T-helper 17 cell (primary cell): ENCODE measurements at places on chromosomes 5 and 9. TPM values are rescaled to one million over a fixed set of nuclear protein-coding genes. Genes with fewer than 3 reads are reported as not detected.
A peak's percentile ranks its signal among the peaks of the same experiment; 100 is the strongest.

DNA sequence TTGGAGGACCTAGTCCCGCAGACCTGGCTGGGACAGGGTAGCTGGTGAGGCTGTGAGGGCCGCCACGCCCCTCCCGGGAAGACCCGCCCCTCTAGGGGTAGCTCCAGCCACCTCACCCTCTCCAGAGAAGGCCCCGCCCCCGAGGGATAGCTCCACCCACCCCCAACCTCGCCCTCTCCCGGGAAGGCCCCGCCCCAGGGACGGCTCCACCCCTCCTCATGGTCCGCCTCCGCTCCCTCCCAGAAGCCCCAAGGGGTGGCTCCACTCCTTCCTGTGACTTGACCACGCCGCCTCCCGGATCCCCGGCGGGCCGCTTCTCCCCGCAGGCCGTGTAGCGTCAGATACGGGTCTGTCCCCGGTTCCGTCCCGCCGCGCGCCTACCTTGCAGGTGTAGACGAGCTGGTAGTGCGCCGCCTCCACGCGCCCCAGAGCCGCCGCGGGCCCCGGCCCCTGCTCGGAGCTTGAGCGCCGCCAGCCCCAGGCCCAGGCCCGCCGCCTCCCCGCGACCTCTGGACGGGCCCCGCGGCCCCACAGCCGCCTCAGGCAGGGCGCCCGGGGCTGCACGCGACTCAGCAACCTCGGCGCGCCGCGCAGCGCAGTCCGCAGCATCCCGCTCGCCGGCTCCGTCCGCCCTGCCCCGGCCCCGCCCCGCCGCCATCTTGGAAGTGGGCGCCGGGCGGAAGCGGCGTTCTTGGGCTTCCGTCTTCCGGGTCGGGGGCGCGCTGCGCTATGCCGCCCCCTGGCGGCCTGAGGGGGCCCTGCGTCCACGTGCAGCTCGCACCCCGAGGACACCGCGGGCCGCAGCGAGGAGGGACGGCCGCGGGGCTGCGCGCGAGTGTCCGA, at the start of gene DNLZ:
TSS of gene DNLZ (minus strand) at position 639 of the 843 bp plus-strand sequence. CDS start at position 609, 30 bp downstream.
- H3K4me3 ChIP-seq, result peak within 1 kb of the TSS; percentile 83
- H3K27me3 ChIP-seq, result no peaks in the 10 kb centered on the region
- H3K4me1 ChIP-seq, result peaks cover 7% of the 10 kb centered on the region
- H3K36me3 ChIP-seq, result no peaks in the 10 kb centered on the region
- peak; percentile 87 for DNase-seq

DNA sequence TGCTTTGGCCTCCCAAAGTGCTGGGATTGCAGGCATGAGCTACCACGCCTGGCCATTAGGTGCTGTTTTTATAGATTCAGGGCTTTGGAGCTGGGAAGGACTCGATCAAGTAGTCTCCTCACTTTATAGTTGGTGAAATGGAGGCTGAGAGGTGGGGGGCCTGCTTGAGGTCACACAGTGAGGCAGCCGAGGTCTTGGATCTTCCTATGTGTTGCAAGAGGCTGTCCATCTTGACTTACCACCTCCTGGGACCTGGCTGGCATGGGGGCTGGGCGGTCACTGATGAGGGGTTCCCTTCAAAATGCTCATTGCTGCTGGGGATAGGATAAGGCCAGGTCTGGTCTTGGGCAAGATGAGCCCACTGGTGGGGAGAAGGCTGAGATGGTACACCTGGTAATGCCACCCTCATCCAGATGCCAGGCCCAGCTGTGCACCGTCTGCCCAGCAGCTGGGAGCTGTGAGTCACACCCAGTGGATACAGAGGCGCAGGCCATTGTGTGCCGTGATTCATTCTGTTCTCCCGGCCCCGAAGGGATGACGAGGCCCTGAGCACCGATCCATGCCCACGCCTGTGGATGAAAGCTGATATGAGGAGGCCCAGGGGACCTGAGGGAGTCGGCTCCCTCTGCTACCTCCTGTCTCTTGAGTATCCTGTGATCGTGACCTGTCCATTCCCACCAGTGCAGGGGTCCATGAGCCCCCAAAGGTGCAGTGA, 10.5 kb upstream of the NDST1 start:
- DNase-seq, result no peak
- no peak overlapping the region for H3K4me3 ChIP-seq
- H3K4me1 ChIP-seq, result peaks cover 3% of the 10 kb centered on the region
- H3K27ac ChIP-seq, result no peak overlapping the region

GRCh38 chr5:178569485-178569884, 20.7 kb downstream of the COL23A1 start:
- H3K27ac ChIP-seq, result no peak overlapping the region
- no peak for DNase-seq
- H3K4me1 ChIP-seq, result no peaks in the 10 kb centered on the region
- H3K27me3 ChIP-seq, result peaks cover 54% of the 10 kb centered on the region

GRCh38 chr5:80346055-80346454, 26.3 kb downstream of the SPZ1 start:
- peaks cover 19% of the 10 kb centered on the region for H3K27me3 ChIP-seq
- peaks cover 5% of the 10 kb centered on the region for H3K36me3 ChIP-seq
- no peak for DNase-seq

DNA sequence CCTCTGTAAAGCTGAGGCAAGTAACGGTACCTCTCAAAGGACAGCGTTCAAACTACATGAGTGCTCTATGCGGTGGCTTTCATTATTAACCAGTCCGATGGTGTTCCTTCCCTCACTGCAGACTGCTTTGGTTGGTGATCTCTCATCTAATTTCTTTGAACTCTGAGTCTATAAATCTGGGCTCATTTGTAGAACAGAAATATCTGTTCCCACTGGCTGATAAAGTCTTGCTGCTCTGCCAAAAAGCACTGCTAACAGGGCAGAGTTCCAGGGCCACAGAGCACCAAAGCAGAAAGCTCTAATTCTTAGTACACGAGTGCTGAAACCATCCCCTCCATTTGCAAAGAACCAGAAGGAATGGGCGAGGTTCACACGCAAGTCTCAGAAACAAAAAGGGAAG, 81.9 kb downstream of the MED27 start:
- DNase-seq, result no peak
- H3K4me1 ChIP-seq, result peaks cover 14% of the 10 kb centered on the region
- H3K36me3 ChIP-seq, result peaks cover 3% of the 10 kb centered on the region
- no peak overlapping the region for H3K4me3 ChIP-seq
- no peak overlapping the region for H3K27ac ChIP-seq

GRCh38 chr9:131546336-131547084, 1.2 kb downstream of the PRRT1B start:
- H3K4me1 ChIP-seq, result peaks cover 6% of the 10 kb centered on the region
- H3K4me3 ChIP-seq, result peak overlapping the region; percentile 77
- DNase-seq, result no peak
- H3K36me3 ChIP-seq, result peaks cover 15% of the 10 kb centered on the region
- no peak overlapping the region for H3K27ac ChIP-seq
- peaks cover 46% of the 10 kb centered on the region for H3K27me3 ChIP-seq

GRCh38 chr5:177496727-177497291, 595 bp downstream of the PDLIM7 start:
- no peak overlapping the region for H3K27ac ChIP-seq
- peak overlapping the region; percentile 87 for H3K4me3 ChIP-seq
- no peaks in the 10 kb centered on the region for H3K27me3 ChIP-seq

GRCh38 chr9:127185931-127186781, 63.7 kb upstream of the ANGPTL2 start:
- no peak for DNase-seq
- peaks cover 2% of the 10 kb centered on the region for H3K4me1 ChIP-seq
- no peaks in the 10 kb centered on the region for H3K27me3 ChIP-seq
- H3K4me3 ChIP-seq, result no peak overlapping the region
- H3K36me3 ChIP-seq, result peaks cover 2% of the 10 kb centered on the region

- peak overlapping the region; percentile 90 for H3K4me3 ChIP-seq
- H3K4me1 ChIP-seq, result peaks cover 11% of the 10 kb centered on the region
- DNase-seq, result no peak
- H3K27me3 ChIP-seq, result peaks cover 74% of the 10 kb centered on the region
These were observed 887 bp upstream of the PDE8B start for GRCh38 chr5:77209495-77210090.

DNA sequence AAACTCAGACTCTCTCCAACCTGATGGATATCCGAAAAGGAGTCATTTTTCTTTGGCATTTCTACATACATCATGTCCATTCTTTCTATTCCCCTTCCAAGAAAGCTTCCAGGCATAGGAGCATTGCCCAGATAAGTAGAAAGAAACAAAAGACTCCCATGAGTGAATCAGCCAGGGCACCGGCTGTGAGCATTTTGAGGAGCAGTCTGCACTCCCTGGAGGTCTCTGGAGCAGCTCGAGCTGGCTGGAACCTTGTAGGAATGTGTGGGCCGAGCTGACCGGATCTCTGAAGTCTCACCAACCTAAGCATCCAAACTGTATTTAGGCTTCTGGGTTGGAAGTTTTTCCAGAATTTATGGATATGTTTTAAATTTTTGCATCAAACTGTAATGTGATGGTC, 161.4 kb upstream of the TRPC7 start:
- no peaks in the 10 kb centered on the region for H3K4me1 ChIP-seq
- no peaks in the 10 kb centered on the region for H3K27me3 ChIP-seq
- peaks cover 2% of the 10 kb centered on the region for H3K36me3 ChIP-seq
- DNase-seq, result no peak
- H3K27ac ChIP-seq, result no peak overlapping the region
- no peak overlapping the region for H3K4me3 ChIP-seq

- no peaks in the 10 kb centered on the region for H3K4me1 ChIP-seq
- H3K27me3 ChIP-seq, result peaks cover 48% of the 10 kb centered on the region
- no peak for DNase-seq
- no peak overlapping the region for H3K4me3 ChIP-seq
- H3K36me3 ChIP-seq, result no peaks in the 10 kb centered on the region
These were observed 5.4 kb downstream of the GOLM1 start for GRCh38 chr9:86093788-86094555.

DNA sequence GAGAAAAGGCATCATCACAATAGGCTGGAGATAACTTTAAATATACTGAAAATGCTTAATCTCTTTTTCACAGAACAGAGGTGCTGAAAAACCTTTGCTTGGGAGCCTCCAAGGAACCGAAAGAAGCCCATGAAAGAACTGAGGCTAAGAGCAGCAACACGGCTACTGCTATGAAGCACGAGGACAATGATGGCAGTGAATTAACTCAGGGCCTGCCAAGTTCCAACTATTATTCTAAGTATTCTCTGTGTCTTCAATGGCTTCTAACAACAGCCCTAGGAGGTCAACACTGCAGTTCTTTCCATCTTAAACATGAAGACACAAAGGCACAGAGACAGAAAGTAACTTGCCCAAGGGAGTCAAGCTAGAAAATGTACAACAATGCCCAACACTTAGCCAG, 293.0 kb upstream of the DAP start:
- no peak overlapping the region for H3K4me3 ChIP-seq
- no peaks in the 10 kb centered on the region for H3K4me1 ChIP-seq
- H3K27ac ChIP-seq, result no peak overlapping the region
- H3K27me3 ChIP-seq, result no peaks in the 10 kb centered on the region

GRCh38 chr5:59130431-59130830, 547.6 kb downstream of the RAB3C start:
- no peak for DNase-seq
- peaks cover 27% of the 10 kb centered on the region for H3K4me1 ChIP-seq
- H3K27me3 ChIP-seq, result no peaks in the 10 kb centered on the region
- H3K27ac ChIP-seq, result no peak overlapping the region
- H3K4me3 ChIP-seq, result no peak overlapping the region

DNA sequence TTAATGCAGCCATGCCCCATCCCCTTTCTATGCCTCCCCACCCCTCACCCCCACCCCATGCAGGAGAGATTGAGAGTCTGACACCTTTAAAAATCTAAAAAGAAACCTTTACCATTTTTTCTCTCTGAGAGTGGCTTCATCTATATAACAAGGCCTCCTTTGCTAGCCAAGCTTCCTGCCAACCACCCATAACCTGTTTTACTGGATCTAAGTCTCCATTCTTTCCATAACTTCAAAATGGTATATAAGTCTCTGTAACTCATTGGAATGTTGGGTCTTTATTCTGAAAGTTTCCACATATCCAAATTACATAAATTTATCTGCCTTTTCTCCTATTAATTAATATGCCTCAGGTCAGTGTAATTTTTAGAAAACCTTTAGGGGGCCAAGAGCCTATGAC, 1174.0 kb downstream of the MAT2B start:
- no peaks in the 10 kb centered on the region for H3K36me3 ChIP-seq
- no peak for DNase-seq
- H3K27ac ChIP-seq, result no peak overlapping the region
- no peaks in the 10 kb centered on the region for H3K27me3 ChIP-seq
- H3K4me3 ChIP-seq, result no peak overlapping the region

- DNase-seq, result no peak
- H3K27ac ChIP-seq, result no peak overlapping the region
- no peaks in the 10 kb centered on the region for H3K4me1 ChIP-seq
- no peaks in the 10 kb centered on the region for H3K27me3 ChIP-seq
These were observed 54.3 kb downstream of the TLE1 start for GRCh38 chr9:81634915-81635516.

DNA sequence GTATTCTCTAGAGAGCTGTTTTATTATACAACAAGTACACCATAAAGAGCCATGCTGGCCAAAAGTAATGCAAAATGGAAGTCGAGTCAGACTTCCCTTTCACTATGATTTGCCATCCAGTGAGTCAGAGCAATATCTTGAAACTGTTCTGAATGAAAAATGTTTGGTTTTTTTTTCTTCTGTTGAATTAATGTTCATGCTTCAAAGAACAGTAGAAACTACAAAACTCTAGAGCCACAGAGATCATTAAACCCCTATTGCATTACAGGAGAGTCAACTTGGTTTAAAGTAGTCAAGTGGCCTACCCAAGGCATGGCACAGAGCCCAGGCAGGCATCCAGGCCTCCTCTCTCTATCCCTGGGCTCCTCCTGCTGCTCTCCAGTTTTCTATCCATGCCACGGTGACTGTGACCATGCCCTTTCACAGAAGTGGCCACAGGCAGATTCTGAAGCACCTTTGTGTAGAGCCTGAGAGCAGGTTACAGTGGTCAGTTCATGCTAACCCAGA, 358.9 kb downstream of the DEPDC1B start:
- no peak overlapping the region for H3K27ac ChIP-seq
- H3K4me3 ChIP-seq, result no peak overlapping the region
- H3K36me3 ChIP-seq, result no peaks in the 10 kb centered on the region
- no peak for DNase-seq

GRCh38 chr5:472076-472655, 29.2 kb downstream of the EXOC3 start:
- DNase-seq, result no peak
- peaks cover 10% of the 10 kb centered on the region for H3K4me1 ChIP-seq
- H3K36me3 ChIP-seq, result no peaks in the 10 kb centered on the region
- peak overlapping the region; percentile 84 for H3K27ac ChIP-seq
- H3K4me3 ChIP-seq, result peak overlapping the region; percentile 85

GRCh38 chr9:21558615-21559401, 76.7 kb upstream of the IFNE start:
- peaks cover 8% of the 10 kb centered on the region for H3K4me1 ChIP-seq
- H3K27me3 ChIP-seq, result peaks cover 34% of the 10 kb centered on the region
- H3K27ac ChIP-seq, result peak overlapping the region; percentile 8
- peak overlapping the region; percentile 88 for H3K4me3 ChIP-seq
- DNase-seq, result no peak
- no peaks in the 10 kb centered on the region for H3K36me3 ChIP-seq

PCDHGA5 gene
- not detected for total RNA-seq

SLC6A19 gene
- total RNA-seq, result not detected

GFPT2 gene
- 0.80 TPM for total RNA-seq

FABP6 gene
- total RNA-seq, result not detected

OTP gene
- total RNA-seq, result not detected

RGS7BP gene
- not detected for total RNA-seq
